ENCODE measurements at places on chromosomes 5 and 9. TPM values are rescaled to one million over a fixed set of nuclear protein-coding genes. Genes with fewer than 3 reads are reported as not detected.

The EIF4EBP3 gene
- total RNA-seq, result 21.1 TPM

The BTNL9 gene
- not detected for total RNA-seq

The IL3 gene
- not detected for total RNA-seq

The TAL2 gene
- total RNA-seq, result not detected

The PAEP gene
- not detected for total RNA-seq

The IDNK gene
- 13.5 TPM for total RNA-seq

The PDE8B gene
- total RNA-seq, result 0.15 TPM

DNA sequence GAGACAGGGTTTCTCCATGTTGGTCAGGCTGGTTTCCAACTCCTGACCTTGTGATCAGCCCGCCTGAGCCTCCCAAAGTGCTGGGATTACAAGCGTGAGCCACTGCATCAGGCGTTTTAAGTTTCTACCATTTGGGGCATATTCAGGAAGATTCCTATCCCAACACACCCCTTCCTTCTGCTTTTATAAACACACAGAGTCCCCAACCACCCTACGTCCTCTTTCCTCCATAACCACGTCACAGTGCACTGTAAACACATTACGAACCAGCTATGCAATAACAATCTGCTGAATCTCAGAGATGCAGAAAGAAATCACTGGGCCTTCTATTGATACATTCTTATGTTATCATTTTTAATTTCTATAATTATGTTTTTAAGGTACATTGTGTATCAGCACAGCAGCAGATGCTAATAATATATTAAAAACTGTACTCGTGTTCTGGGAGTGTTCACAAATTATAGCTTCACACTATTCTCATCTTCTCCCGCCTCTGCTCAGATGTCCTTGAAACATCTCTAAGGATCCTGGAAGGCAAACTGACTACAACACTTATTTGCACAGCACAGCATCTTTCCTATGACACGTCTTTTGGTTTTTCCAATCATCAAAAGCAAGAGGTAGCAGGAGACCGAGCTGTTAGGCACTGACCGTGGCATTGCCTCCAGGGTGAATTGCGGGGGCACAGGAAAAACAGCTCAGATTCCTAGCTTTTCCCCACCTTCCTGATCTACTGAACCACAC is 60.2 kb downstream of the KCNIP1 start:
- DNase-seq, result no peak

DNA sequence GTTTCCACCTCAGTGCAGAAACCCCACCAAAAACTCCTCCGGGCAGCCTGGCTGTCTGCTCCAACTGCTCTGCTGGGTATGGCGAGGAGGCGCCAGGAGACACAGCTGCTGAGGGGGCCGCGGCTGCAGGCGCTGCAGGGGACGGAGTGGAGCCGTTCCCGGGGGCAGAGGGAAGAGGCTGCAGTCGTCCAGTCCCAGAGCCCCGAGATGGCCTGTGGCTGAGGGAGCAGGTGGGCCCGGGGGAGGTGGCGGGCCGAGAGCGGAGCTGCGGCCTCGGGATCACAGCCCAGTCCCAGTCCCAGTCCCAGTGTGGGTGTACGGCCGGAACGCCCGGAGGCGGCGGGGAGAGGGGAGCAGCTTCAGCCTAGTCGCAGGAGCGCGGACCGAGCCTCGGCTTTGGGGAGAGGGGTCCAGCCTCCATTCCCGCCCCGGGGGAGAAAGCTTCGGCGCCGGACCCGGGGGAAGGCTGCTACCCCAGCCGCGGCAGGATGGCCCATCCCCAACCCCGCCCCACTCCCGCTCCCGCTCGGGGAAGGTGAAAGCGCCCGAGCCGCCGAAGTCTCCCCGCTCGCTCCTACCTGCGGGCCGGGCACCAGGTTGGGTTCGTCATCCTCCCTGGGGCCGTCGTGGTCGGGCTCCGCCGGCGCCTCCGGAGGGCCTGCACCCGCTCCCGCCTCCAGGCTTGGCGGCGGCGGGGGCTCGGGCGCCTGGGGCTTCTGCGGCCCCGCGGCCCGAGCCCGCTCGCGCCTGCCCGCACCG is 513 bp downstream of the FAM193B start:
- DNase-seq, result peak; percentile 4

GRCh38 chr5:170131235-170131634 is 25.5 kb downstream of the FOXI1 start:
- no peak for DNase-seq

GRCh38 chr9:118938581-118938980 is 430.7 kb downstream of the BRINP1 start:
- DNase-seq, result no peak

- no peak for DNase-seq
These were observed 84.1 kb upstream of the MEGF10 start for GRCh38 chr5:127206320-127207113.

- no peak for DNase-seq
These were observed 123.4 kb downstream of the NXNL2 start for GRCh38 chr9:88658311-88658822.

DNA sequence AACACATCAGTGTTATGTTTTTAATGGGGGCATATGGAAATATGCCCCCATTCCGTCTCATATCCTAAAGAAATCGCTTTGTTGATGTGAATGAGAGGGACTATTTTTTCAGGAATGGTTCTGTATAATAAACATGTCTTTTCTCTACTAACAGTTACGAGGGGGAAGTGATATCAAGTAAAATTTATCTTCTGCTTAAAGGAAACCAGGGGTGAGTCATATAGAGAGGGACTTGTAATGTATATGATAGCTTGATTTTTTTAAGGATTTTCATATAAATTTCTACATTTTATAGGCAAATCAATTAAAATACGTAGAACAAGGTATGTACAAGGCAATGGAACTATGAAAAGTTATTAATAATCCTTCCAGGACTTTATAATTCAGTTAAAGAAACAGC is 207.1 kb downstream of the SEMA5A start:
- no peak for DNase-seq

- no peak for DNase-seq
These were observed 56.9 kb upstream of the GGTA1 start for GRCh38 chr9:121556580-121556979.

- no peak for DNase-seq
These were observed 147.9 kb downstream of the MACROH2A1 start for GRCh38 chr5:135251093-135251492.

GRCh38 chr5:14011089-14012020 is 66.9 kb upstream of the DNAH5 start:
- peak; percentile 1 for DNase-seq

DNA sequence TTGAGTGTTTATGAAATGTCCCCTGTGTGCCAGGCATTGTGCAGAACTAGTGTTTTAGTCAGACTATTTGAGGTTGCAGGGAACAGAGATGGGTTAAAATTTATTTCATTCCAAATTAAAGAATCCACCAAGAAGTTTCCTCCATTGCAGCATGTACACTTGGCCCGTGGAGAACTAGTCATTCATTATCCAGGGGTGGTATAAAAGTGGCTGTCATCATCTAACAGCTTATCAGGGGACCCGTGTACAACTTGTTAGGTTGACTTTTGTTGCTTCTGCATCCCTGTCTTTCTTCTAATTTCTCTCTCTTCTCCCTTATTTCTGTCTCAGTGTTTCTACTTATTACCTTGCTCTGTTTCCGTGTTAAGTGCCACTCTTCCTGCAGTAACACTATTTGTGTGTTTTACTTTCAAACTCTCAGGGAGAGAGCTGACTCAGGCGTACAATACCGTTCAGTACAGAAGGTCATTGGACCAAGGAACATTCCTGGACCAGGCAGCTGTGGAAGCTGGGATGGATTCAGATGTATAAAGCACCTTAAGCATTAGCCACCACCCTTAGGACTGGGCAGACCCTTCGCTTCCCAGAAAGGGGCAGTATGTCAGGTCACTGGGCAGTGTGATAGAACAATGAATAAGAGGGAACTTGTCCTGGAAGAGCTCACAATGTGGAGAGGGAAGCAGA is 36.1 kb downstream of the MAP3K1 start:
- no peak for DNase-seq

- no peak for DNase-seq
These were observed 574.2 kb downstream of the RAB3C start for GRCh38 chr5:59157068-59157467.
